ENCODE measurements at places on chromosomes 7 and 10.

DNA sequence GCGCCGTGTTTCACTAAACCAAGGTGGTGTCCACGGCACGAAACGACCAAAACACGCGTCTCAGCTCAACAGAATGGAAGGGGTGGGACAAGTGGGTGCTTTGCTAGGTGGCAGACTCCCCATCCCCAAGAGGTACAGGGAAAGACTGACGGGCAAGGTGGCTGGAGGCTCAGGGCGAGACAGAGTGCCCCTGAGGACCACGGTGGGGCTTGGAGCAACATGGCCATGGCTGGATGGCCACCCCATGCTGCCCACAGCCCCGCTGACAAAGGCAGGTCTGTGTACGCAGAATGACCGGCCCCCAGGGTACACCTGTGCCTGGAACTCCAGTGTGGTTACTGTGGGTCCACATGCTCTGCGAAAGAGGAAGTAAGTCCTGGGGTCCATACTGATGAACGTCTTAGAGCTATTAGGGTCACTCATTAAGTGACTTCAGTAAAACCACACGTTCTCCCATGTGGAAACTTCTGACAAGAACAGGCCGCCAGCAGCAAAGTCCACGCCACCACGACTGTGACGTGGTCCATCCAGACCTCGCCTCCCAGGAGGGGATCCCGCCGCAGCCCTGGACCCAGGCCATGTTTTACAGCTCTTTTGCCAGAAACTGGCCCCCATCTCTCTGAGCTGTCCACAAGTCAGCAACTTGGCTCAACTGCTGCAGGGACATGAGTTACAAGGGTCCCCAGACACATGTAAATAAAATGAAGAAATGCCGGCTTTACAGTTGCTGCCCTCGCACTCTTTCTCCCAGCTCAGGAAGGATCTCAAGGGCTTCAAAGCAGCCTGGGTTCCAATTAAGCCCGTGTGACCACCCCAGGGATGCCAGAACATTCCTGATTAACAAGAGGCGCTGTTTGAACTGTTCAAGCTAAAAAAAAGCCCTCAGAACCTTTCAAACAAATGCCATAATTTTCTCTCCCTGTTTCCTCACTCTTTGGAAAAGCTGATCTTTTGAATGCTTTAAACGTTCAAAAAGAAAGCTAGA, 66.8 kb downstream of the MAD1L1 start:
- DNase-seq: no peak

DNA sequence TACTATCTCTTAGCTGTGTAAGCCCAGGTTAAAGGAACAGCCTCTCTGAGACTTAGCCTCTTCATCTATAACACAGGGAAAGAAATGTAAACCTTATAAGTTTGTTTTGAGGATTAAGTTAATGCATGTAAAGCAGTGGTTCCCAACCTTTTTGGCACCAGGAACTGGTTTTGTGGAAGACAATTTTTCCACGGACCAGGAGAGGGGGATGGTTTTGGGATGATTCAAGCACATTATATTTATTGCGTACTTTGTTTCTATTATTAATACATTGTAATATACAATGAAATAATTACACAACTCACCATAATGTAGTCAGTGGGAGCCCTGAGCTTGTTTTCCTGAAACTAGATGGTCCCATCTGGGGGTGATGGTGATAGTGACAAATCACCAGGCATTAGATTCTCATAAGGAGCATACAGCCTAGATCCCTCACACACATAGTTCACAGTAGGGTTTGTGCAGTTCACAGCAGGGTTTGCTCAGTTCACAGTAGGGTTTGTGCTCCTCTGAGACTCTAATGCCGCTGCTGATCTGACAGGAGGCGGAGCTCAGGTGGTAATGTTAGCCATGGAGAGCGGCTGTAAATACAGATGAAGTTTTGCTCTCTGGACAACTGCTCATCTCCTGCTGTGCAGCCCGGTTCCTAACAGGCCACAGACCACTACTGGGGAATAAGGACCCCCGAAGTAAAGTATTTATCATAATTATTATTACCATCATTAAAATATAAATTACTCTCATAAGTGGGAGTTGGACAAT, 41.3 kb upstream of the ANK3 start:
- no peak for DNase-seq

DNA sequence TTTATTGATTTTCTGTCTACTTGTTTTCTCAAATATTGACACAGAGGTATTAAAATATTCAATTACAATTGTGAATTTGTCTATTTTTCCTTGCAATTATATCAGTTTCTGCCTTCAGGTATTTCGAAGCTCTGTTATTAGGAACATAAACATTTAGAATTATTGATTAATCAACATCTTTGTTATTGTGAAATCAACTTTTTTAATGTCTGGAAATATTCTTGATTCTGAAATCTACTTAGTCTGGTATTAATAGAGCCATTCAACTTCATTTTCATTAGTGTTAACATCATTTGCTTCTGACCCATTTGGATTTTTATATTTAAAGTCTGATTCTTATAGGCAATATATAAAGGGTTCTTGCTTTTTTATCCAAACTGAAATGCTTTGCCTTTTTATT, 69.8 kb upstream of the CALN1 start:
- DNase-seq: no peak

- no peak for DNase-seq
Observed at GRCh38 chr7:149220534-149220933, 18.9 kb upstream of the ZNF212 start.

GRCh38 chr7:41133690-41134299, 569.1 kb downstream of the INHBA start:
- DNase-seq: peak; percentile 19

- DNase-seq: no peak
Observed at GRCh38 chr10:14749070-14749809, 25.5 kb downstream of the FAM107B start.

DNA sequence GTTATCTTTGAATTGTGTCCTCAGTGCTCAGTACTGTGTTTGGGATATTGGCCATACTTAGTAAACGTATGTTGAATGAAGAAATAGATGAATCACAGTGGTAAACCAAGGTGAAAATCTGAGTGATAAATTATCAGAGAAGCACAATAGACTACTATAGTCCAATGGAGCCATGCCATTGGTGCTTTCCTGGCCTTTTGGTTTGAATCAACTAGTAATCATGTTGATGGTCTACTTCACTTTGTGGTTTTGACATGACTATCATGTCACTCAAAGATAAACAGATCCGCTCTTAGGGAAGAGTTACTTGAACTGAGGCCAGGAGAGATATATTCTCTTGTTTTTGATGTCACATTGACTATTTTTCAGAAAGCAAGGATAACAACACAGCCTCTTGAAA, 86.1 kb upstream of the IGFBP3 start:
- DNase-seq: no peak

- DNase-seq: no peak
Observed at GRCh38 chr10:69048103-69048502, 39.8 kb upstream of the SRGN start.

- DNase-seq: no peak
Observed at GRCh38 chr10:119655566-119656001, 4.4 kb downstream of the BAG3 start.

DNA sequence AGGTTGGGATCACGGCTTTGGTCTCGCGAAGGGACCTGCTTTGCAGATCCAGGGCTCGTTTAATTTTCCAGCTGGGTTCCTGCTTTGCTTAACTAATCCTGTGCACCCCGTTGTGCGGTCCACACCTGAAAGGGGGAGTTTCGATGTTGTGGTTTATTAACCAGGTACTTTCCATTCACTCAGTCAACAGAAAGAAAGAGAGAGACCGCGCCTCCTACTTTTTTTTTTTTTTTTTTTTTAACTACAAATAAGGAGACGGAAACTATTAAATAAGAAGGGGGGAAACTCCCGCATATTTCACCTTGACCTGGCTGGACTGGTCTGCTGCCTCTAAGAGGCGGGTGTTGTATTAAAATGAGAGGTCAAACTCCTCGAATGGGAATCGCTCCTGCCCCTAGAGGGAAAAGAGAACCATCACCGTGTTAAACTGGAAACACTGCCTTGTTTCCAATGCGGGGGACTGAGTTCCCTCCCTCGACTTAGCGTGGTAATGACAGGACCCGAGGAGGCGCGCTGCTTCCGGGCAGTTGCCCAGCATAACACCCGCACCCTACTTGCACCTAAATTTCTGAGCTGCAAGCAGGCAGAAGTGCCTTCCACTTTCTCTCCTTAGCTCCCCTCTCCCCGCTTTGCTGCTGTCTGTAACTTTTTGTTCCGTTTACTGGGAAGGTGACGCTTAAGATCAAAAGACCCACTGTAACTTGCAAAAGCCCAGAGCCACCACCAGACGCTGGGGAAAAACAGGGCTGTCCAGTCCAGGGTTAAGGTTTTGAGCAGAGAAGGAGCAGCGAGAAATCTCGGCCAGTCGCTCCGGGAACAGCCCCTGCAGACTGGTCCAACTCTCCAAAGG, 1.1 kb upstream of the ITGB8 start:
- DNase-seq: peak; percentile 67

DNA sequence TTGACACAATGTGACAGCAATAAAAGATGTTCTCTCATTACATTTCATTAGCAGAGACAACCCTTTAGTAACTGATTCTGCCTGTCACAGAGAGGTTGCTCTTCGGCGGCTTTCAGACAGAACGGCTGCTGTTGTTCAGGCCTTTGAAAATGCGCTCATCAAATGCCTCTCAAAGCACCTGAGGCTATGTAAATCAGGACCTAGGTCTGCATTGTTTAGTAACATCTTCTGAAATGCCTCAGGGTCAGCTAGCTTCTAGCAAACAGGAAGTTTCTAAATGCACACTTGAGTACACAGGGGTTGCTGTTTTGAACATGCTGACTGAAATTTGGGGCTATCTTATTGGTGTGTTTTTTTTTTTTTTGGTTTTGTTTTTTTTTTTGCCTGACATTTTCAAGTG, 143.3 kb upstream of the DKK1 start:
- no peak for DNase-seq

DNA sequence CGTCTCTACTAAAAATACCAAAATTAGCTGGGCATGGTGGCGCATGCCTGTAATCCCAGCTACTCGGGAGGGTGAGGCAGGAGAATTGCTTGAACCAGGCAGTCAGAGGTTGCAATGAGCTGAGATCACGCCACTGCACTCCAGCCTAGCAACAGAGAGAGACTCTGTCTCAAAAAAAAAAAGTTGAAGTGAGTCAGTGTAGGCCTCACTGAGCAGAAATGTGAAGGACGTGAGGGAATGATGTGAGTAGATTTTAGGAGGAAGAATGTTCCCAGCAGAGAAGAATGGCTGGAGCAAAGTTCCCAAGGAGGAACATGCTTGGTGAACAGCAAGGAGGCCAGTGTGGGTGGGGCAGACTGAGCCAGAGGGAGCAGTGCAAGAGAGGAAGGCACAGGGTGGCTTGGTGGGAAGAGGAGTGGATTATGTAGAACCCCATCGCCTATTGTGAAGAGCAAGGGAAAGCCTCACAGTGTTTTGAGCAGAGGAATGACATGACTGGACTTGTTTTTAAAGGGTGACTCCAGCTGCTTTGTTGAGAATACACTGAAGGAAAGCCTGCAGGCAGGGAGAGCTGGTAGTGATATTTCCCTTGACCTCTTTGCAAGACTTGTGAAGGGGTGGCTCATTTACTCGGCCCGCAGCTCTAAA, 708.7 kb downstream of the SUGCT start:
- DNase-seq: no peak

DNA sequence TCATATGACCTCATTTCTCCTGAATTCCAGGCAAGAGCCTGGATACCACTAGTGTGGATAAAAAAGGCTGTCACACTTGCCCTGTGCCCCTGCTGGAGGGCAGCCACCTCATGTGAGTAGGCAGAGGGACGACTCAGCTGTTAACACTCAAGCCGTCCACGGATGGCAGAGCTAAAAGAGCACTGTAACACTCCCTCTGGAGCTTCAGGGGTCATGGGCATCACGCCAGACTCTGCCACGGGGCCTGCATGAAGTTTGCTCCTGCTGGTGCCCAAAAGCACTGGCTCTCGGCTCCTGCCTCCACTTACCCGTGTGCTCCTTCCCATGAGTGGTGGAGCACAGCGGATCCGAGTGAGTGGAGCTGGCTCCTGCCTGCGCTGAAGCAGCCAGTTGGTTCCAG, 919.8 kb upstream of the C7orf33 start:
- DNase-seq: no peak

GRCh38 chr10:71342573-71343391, 23.7 kb downstream of the SLC29A3 start:
- DNase-seq: no peak

DNA sequence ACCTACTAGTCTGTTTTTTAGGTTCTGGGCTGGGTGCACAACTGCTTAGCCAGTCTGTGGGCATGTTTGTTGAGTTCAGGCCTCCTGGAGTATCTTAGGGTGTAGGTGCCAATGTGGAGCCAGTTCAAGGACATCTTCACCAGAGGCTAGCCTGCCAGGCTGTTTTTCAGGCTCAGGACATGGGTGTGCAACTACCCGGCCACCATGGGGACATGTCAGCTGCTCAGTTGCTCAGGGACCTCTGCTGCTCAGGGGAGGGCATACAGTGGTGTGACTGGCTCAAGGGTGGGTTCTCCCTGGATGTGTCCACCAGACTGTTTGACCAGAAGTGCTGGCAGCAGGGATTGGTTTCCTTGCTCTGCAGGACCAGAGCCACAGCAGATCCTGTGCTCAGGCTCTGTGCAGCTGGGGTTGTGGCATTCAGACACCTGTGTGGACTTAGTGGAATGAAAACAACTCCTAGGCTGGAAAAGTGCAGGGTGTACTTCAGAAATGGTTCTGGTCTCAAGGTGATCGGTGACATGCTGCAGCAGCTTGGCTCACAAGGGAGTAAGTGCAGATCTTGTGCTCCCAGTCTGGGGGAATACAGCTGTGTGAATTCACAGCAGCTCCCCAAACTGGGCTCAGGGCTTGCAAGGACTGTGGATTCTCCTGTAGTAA, 44.8 kb downstream of the PALS2 start:
- no peak for DNase-seq
